ENCODE measurements at places on chromosomes 11 and 22. TPM values are rescaled to one million over a fixed set of nuclear protein-coding genes. Genes with fewer than 3 reads are reported as not detected.

GPHA2 gene
- total RNA-seq = not detected

GRCh38 chr11:105740164-105740903 is 130.5 kb downstream of the GRIA4 start:
- no peak overlapping the region for H3K4me3 ChIP-seq
- H3K27me3 ChIP-seq = no peaks in the 10 kb centered on the region
- no peaks in the 10 kb centered on the region for H3K4me1 ChIP-seq
- no peak overlapping the region for H3K27ac ChIP-seq

- no peak for DNase-seq
- no peak overlapping the region for H3K4me3 ChIP-seq
- H3K27me3 ChIP-seq = no peaks in the 10 kb centered on the region
Measured at GRCh38 chr11:10725114-10725906, 25.7 kb upstream of the CTR9 start.

DNA sequence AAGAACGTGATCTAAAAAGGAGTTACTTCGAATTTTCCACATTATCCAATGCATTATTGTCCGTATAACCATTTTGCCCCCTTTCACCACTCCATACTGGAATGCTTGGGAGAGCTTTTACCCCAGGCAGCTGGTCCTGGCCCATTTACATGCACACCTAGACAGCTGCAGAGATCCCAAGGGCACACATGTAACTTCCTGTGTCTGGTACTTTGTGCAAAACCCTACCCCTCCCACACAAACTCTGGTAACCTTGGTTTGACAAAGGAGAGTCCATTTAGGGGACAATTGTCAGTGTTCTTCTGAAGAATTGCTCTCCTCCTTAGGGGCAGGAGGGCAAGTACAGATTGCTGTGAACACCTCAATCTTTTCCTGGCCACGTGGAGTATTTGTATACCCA is 57.3 kb upstream of the SORL1 start:
- H3K36me3 ChIP-seq = no peaks in the 10 kb centered on the region
- H3K27ac ChIP-seq = no peak overlapping the region
- DNase-seq = no peak
- no peaks in the 10 kb centered on the region for H3K4me1 ChIP-seq
- H3K4me3 ChIP-seq = no peak overlapping the region

DNA sequence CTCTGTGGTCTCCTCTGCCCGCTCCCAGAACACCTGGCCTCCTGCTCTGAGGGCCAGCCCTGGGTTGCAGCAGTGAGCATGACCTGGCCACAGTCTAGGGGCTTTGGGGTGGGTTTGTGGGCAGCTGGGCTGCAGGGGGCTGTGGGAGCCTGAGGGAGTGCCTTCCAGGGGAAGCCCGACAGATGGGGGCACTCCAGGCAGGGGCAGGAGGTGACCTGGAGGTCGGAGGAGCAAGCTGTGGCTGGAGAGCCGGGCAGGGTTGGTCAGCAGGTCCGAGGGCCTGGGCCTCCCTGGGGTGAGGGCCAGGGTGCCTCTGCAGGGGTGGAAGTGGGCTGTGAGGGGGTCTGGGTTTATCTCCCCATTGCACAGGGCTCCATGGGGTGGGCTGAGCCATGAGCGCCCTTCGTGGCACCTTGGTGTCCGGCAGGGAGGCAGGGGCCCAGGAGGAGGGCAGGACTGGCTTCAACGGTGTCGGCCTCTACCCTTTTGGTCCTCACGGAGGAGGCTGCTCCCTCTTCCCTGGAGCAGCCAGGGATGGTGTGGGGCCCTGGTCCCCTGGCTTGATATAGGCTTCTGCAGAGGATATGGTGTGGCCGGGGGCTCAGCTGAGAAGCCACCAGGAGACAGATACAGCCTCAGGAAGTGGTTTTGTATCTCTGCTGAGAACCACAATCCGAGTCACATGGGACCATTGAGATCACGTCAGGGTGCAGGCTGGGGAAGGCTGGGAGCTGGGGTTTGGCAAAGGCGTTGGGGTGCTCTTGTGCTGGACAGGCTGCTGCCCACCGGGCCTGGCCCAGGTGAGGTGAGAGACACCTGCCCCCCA is 22.3 kb downstream of the KCNQ1 start:
- H3K4me3 ChIP-seq = no peak overlapping the region
- peaks cover 2% of the 10 kb centered on the region for H3K27me3 ChIP-seq
- H3K27ac ChIP-seq = no peak overlapping the region
- no peaks in the 10 kb centered on the region for H3K36me3 ChIP-seq
- no peak for DNase-seq
- H3K4me1 ChIP-seq = no peaks in the 10 kb centered on the region

SULT4A1 gene
- total RNA-seq = 12.0 TPM

OTUB1 gene
- 118 TPM for total RNA-seq

GRCh38 chr11:76759092-76759491 is 24.1 kb upstream of the TSKU start:
- no peaks in the 10 kb centered on the region for H3K4me1 ChIP-seq
- H3K4me3 ChIP-seq = no peak overlapping the region
- DNase-seq = no peak
- H3K27ac ChIP-seq = no peak overlapping the region
- H3K36me3 ChIP-seq = no peaks in the 10 kb centered on the region

DNA sequence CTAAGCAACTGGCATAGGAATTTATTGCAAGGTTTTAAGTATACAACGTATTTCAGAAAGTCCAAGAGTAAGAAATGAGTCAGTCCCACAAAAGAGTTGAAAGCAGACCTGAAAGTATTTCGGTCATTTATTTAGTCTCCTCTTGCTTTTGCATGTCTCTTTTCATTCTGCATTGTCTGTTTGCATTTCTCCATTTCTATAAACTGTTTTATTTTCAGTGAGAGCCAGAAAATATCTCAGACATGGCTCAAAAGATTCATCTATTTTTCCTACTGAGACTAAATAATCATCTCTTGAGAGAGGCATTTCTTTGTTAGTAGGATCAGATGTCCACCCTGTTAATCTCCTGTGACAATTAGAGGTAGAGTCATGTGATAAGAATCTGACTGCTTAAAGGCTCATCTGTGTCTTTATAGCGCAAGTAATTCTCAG is 219.1 kb upstream of the CCDC179 start:
- H3K36me3 ChIP-seq = no peaks in the 10 kb centered on the region
- no peaks in the 10 kb centered on the region for H3K27me3 ChIP-seq
- H3K4me3 ChIP-seq = no peak overlapping the region
- no peak overlapping the region for H3K27ac ChIP-seq
- H3K4me1 ChIP-seq = no peaks in the 10 kb centered on the region

OR9I1 gene
- not detected for total RNA-seq

OR5D18 gene
- not detected for total RNA-seq

GRCh38 chr11:110433393-110434333 is 3.9 kb downstream of the FDX1 start:
- H3K4me1 ChIP-seq = peaks cover 32% of the 10 kb centered on the region
- H3K27me3 ChIP-seq = no peaks in the 10 kb centered on the region
- no peak for DNase-seq
- no peaks in the 10 kb centered on the region for H3K36me3 ChIP-seq

DDTL gene
- not detected for total RNA-seq

DNA sequence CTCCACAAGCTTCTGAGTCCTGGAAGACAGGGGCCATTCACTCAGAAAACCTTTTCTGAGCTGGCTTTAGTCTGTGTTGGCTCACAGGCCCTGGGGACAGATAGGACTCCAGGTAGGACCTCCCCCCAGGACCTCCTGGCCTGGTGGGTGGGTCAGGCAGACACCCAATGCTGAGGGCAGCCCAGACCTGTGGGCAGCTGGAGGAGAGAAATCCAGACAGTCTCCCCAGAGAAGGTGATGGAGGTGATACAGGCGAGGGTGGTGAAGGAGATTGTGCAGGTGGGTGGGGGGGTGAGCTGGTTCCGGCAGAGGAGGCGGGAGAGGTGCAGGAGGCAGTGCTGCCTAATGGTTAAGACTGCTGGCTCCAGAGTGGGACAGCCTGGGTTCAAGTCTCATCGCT is 15.6 kb downstream of the LRRC32 start:
- no peak overlapping the region for H3K27ac ChIP-seq
- H3K36me3 ChIP-seq = no peaks in the 10 kb centered on the region
- no peak for DNase-seq
- no peak overlapping the region for H3K4me3 ChIP-seq
- peaks cover 4% of the 10 kb centered on the region for H3K27me3 ChIP-seq

PRG3 gene
- not detected for total RNA-seq

MUC5B gene
- 1.2 TPM for total RNA-seq

LIF gene
- 34.4 TPM for total RNA-seq

IFITM2 gene
- 183 TPM for total RNA-seq

APOL1 gene
- total RNA-seq = 16.0 TPM

ST14 gene
- 1.8 TPM for total RNA-seq

FREY1 gene
- total RNA-seq = 1.4 TPM

DNA sequence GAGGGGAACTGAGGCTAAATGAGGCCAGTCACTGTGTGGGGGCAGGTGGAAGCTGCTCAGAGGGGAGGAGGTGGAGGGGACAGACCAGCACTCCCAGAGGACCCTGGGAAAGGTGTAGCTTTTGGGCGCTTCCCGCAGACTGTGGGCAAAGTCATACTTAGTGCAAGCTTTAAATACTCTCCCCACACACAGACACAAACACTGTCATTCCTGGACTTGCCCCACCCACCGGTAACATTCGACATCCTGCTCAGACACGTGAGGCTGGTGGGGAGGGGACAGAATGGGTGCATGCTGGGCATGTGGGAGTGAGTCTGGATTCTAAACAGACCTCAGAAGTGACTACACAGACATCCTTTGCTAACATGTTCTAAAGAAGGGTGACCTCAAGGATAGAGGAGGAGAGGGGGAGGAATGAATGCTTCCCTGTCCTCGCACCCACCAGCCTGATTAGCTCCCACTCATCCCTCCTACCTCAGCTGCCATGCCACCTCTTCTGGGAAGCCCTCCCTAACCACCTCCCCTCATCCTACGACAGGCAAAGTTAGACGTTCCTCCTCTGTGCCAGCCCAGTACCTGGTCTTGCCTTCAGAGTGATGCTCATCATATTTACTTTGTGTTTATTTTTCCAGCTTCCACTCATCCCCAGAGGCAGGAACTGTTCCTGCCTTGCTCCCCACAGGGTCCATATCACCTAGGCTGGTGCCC is 22.2 kb downstream of the TSKU start:
- H3K27me3 ChIP-seq = no peaks in the 10 kb centered on the region
- DNase-seq = no peak
- H3K4me3 ChIP-seq = no peak overlapping the region
- H3K4me1 ChIP-seq = 0 out of 2 replicates have a peak, but pooled peaks cover 4% of the 10 kb centered on the region
- H3K36me3 ChIP-seq = no peaks in the 10 kb centered on the region

TNNT3 gene
- 0.41 TPM for total RNA-seq

- DNase-seq = no peak
- H3K4me3 ChIP-seq = no peak overlapping the region
- H3K27ac ChIP-seq = no peak overlapping the region
- no peaks in the 10 kb centered on the region for H3K4me1 ChIP-seq
- H3K36me3 ChIP-seq = no peaks in the 10 kb centered on the region
Measured at GRCh38 chr11:13595166-13595565, 73.3 kb upstream of the FAR1 start.

DNA sequence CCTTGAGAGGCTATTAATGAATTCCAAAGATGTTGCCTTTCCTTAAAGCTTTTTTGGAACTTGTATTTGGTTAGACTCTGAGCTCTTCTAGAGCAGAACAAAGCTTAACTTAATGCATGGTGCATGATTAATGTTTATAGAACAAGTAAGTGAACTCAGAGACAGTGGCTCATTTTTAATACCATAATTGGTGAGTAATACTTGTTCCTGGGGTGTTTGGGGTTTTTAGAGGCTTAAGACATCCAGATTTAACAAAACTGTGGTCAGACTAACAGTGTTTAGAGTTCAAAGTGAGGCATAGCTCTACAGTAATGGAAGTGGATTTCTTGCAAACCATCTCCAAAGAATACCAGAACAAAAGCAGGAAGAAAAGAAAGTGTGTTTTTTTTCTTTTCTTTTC is 73.7 kb upstream of the CTSC start:
- no peak for DNase-seq
- no peak overlapping the region for H3K4me3 ChIP-seq
- no peaks in the 10 kb centered on the region for H3K27me3 ChIP-seq
- H3K36me3 ChIP-seq = no peaks in the 10 kb centered on the region
- no peak overlapping the region for H3K27ac ChIP-seq
- H3K4me1 ChIP-seq = no peaks in the 10 kb centered on the region

- no peaks in the 10 kb centered on the region for H3K36me3 ChIP-seq
- no peak overlapping the region for H3K27ac ChIP-seq
- no peak for DNase-seq
- no peak overlapping the region for H3K4me3 ChIP-seq
- H3K27me3 ChIP-seq = peaks cover 42% of the 10 kb centered on the region
Measured at GRCh38 chr11:11669233-11669846, 47.5 kb upstream of the GALNT18 start.

MUC6 gene
- 0.49 TPM for total RNA-seq

DNA sequence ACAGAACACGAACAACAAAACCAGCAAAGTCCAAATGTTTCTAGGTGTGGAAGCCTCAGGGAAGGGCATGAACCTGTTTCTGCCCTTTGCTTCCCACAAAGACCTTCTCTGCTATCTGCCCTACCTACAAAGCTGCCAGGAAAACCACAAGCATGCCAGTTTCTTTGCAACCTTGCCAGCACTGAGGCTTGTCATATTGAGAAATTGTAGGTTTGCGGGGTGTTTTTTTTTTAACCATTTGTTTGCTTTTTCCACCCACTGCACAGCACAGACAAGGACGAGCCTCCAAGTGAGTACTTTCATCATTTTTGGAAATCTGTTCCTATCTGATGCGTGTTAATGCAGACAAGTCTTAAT is 12.8 kb downstream of the PARVG start:
- DNase-seq = no peak
- no peaks in the 10 kb centered on the region for H3K36me3 ChIP-seq
- no peaks in the 10 kb centered on the region for H3K27me3 ChIP-seq
- H3K4me3 ChIP-seq = no peak overlapping the region
- H3K4me1 ChIP-seq = 0 out of 2 replicates have a peak, but pooled peaks cover 3% of the 10 kb centered on the region

DNA sequence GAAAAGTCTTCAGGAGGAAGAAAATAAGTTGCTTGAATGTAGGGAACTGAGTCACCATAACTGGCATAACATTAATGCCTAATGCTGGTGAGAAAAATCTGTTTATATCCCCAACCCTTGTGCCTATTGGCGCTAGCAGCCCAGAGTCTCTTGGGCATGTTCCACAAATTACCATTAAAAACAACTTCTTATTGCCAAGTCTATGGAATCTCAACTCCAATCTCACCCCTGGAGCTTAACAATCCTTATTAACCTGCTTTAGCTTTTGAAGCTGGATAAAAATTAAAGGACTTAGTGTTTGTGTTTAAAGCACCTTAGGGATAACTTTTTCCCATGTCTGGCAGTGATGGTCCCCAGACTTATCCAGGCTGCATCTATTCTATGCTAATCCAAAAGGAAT is 143.0 kb downstream of the APIP start:
- H3K27ac ChIP-seq = no peak overlapping the region
- H3K4me1 ChIP-seq = no peaks in the 10 kb centered on the region

GRCh38 chr22:50282361-50283155 is 12.4 kb upstream of the MAPK11 start:
- 0 out of 2 replicates have a peak, but pooled peaks cover 2% of the 10 kb centered on the region for H3K36me3 ChIP-seq
- H3K27me3 ChIP-seq = no peaks in the 10 kb centered on the region
- peaks cover 4% of the 10 kb centered on the region for H3K4me1 ChIP-seq
- no peak for DNase-seq
- no peak overlapping the region for H3K27ac ChIP-seq

DNA sequence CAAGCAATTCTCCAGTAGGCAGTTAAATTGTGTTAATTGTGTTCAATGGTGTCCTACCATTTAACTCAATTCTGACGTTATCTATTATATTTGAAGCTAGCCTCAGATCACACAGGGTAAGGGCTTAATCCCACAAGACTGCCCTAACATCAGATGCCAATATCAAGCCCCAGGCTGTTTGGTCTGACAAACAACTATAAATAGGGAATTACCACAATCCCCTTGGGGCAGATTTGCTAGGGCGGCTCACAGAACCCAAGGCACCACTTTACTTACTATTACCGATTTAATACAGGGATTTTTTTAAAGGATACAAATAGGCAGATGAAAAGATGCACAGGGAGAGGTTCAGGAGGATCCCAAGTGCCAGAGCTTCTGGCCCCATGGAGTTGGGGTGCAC is 678.4 kb downstream of the OPCML start:
- H3K27ac ChIP-seq = no peak overlapping the region
- no peaks in the 10 kb centered on the region for H3K4me1 ChIP-seq
- H3K27me3 ChIP-seq = no peaks in the 10 kb centered on the region
- DNase-seq = no peak
- no peak overlapping the region for H3K4me3 ChIP-seq

Measured in Panc1 (cell line).